ENCODE measurements at places on chromosomes 6 and 20.

- no peak for DNase-seq
These were observed 35.3 kb downstream of the CD2AP start for GRCh38 chr6:47512872-47513271.

DNA sequence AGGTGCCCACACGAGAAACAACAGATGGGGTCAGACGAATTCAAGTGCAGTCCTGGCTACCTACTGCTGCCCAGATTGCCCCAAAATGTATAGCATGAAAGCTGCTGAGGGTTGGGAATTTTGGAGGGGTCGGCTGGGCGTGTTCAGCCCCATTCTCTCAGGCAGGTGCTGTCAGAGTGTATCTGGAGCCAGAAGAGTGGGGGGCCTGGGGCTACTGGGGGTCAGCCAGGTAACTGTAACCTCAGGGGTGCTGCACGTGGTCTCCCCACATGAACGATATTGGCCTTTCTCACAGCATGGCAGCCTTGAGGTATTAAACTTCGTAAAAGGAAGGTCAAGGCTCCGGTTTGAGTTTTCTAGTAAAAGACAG lies 14.6 kb downstream of the SYNDIG1 start:
- no peak for DNase-seq

DNA sequence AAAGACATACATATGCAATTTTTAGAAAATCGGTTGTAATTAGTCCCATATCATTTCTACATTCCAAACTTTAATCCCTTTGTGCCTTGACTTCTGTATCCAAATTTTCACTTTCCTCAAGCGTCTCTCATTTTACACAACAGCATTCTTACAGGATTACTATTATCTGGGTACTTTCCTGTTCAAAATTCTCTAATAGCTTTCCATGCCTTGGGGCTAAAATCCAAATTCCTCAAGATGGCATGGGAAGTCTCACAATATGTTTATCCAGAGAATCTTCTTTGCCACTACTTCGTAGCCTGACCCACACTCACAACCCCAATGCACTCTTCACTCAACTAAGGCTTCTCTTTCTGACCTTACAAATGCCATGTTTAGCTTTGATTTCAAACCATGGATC lies 125.0 kb downstream of the TBX18 start:
- no peak for DNase-seq

DNA sequence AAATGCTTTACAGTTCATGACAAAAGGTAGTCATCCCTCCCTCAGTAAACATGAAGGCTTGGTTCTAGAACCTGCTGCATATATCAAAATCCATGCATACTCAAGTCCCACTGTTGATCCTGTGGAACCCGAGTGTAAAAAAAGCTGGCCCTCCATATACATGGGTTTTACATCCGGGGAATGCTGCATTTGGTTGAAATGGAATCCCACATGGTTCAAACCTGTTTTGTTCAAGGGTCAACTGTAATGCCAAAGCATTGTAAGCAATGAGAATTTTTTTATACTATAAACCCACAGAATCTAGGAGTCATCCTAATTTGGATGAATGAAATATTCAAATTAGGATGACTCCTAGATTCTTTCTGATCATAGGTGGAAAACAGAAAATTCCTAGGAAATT lies 5.9 kb upstream of the HDAC2 start:
- no peak for DNase-seq
